Activated CD4-positive, CD25-positive, alpha-beta regulatory T cell treated with anti-CD3 and anti-CD28 coated beads, Interleukin-2, amount 50 U/mL, for 16 hours (primary cell): ENCODE measurements at places on chromosomes 13 and 19.
A peak's percentile ranks its signal among the peaks of the same experiment; 100 is the strongest.

- DNase-seq = no peak
These were observed 12.0 kb upstream of the ZNF274 start for GRCh38 chr19:58170860-58171259.

DNA sequence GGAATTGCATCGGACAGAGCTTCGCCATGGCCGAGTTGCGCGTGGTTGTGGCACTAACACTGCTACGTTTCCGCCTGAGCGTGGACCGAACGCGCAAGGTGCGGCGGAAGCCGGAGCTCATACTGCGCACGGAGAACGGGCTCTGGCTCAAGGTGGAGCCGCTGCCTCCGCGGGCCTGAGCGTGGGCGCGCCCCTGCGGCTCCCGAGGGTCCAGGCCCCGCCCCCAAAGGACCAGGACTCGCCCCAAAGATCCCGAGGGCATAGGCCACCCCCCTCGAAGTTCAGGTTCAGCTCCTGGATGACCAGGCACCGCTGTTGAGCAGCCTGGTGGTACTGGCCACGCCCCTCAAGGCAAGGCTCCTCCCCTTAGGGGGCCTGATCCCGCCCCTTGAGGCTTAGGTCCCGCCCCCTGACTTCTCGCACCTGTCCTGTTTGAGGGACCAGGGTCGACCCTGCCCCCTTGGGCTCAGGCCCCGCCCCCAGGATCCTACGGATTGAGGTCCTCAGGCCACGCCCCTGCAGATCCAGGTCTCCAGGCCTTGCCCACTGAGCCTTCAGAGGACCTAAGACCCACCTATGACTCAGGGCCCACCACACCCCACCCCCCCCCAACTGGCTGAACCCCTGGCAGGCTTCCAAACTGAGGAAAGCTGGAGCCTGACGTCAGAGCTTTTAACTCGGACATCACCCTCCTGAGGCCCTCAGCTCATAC is 43.1 kb downstream of the CYP4F22 start:
- peak; percentile 21 for DNase-seq

GRCh38 chr13:28717170-28717569 is 1.6 kb downstream of the SLC46A3 start:
- DNase-seq = no peak

DNA sequence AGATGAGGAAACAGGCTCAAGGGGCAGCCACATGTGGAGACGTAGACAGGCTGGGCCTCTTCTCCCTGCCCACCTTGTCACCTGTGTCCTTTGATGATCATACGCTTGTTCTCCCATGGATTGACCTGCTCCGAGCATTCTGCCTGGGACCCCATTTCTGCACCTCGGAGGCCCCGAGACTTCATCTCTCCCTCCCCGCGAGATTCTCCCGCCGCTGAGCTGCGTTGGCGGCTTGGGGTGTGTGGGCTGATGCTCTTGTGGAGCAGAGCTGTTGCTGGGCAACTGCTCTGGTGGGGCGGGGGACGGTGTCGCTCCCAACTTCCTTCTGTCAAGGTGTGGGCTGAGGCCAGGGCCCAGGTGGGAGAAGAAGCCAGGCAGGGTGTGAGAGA is 22.1 kb downstream of the MAST3 start:
- DNase-seq = no peak

DNA sequence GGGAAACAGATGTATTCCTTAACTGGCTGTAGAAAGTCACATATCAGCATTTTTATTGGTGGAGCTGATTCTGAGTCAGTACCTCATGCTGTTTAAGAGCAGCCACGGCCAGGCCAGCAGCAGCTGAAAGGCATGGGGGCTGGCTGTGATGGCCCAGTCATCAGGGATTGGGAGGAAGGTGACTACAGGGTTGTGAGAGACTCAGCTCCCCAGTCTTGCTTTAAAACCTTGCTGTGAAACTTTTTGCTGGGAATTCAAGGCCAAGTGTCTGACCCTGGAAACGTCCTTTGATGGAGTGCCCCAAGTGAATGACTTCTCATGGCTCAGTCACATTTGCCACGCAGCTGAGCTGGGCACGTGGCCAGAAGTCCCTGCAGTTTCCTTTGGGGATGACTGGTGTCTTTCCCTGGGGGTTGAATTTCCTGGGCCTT is 39.1 kb upstream of the RNF113B start:
- no peak for DNase-seq

DNA sequence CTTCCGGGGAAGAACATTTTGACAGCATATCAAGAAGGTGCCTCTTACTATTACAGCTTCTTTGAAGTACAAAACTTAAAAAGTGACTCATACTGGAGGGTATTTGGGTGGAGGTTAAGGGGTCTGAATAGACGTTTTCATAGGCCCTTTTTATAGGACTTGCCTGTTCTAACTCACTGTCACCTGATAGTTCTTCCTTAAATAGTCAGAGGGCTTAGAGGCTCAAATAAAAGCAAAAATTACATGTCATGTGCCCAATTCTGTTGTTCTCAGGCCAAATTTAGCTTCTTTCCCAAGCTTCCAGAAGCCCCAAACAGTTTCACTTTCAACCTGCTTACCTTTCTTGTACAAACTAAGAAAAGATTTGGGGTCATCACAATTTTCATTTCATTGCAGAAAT is 16.1 kb upstream of the SLC46A3 start:
- no peak for DNase-seq

GRCh38 chr19:6279620-6279930 is 200 bp downstream of the MLLT1 start:
- DNase-seq = no peak

DNA sequence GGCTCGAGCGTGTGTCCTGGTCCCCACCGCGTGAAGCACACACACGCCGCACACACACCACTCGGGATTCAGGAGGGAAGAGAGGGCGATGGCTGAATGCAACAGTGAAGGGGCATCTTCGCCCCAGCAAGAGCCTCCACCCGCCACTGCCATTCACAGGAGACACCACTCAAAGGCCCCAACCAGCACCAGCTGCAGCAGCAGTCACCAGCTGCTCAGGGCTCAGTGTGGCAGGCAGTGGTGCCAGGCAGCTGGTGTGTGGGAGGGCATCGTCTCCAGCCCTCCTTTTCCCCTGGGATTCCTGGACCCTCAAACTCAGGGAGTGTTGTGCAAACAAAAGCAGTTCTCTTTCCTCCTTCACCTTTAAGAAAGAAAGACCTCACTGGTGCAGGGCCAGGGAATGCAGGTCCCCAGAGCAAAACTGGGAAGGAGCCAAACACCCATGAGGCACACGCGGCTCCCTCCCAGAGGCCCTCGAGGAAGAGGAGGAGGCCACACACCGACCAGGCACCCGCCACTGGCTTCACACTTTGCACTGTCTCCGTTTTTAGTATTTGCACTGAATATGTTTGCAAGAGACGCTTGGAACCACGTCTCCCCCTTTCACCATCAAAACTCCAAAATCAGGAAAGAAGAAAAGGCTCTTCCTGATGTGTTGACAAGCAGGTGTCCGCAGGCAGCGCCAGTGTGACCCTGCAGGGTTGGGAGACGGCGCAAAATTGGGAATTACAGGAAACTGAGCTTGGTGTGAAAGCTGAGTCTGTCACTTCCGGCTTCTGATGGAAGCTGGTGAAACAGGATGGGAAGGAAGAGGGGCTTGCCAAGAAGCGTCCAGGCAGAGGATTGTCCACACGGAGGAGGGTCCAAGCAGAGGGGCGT is 26.4 kb upstream of the F7 start:
- no peak for DNase-seq

GRCh38 chr19:46722421-46723022 is 5.6 kb upstream of the PRKD2 start:
- no peak for DNase-seq

DNA sequence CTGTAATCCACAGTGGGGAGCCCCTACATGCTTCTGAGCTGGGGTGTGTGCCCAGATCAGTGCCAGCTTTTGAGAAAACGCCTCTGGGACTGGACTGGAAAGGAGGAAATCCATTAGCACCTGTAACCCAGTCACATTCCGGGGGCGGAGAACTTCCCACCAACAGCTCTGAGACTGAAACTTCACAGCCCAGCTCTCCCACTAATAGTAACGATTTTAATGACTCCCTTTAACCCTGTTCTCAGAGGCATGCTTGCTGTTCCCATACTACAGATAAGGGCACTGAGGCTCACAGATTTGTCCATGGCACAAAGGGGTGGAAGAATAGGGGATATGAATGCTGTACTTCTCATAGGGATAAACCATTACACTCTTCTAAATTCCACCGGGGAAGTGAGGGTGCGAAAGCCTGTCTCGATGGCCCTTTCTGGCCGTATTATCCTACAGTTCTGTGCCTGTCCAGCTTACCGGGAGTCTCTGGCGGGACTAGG is 851 bp downstream of the FBXO46 start:
- no peak for DNase-seq

- no peak for DNase-seq
These were observed 41.7 kb downstream of the UNC13A start for GRCh38 chr19:17646441-17646840.

GRCh38 chr19:29867984-29868383 is 56.2 kb downstream of the CCNE1 start:
- DNase-seq = no peak

GRCh38 chr13:52009946-52010345 is 1.3 kb downstream of the ATP7B start:
- DNase-seq = no peak

- no peak for DNase-seq
These were observed 187.3 kb downstream of the ZNF536 start for GRCh38 chr19:30559446-30559845.

DNA sequence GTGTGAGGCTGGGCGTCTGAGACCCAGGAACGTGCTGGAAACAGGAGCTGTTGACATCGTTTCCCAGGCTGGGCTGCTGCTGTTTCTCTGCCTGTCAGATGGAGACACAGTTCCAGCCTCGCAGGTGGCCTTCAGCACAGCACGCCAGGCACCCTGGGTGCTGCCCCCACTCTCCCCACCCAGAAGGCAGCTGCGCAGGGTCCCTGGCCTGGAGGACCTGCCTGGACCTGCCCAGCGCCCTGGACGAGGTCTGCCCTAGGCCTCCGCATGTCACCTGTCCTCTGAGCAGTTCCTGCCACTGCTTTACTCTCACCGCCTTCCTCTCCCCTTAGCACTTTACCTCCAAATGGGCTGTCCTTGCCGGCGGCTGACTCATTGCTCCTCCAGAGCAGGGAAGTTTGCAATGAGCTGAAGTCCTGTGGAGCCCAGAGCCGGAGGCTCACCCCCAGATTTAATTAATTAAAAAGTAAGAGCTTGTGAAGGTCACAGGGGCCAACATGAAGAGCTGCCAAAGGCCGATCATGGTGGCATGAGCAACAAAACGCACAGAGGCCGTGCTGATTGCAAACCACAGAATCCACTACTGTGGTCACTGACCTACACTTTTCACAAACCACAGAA is 32.2 kb downstream of the C13orf46 start:
- DNase-seq = no peak

- DNase-seq = no peak
These were observed 169.3 kb downstream of the DCT start for GRCh38 chr13:94309997-94310855.

GRCh38 chr19:39046037-39046821 is 13.9 kb upstream of the FBXO27 start:
- DNase-seq = no peak

DNA sequence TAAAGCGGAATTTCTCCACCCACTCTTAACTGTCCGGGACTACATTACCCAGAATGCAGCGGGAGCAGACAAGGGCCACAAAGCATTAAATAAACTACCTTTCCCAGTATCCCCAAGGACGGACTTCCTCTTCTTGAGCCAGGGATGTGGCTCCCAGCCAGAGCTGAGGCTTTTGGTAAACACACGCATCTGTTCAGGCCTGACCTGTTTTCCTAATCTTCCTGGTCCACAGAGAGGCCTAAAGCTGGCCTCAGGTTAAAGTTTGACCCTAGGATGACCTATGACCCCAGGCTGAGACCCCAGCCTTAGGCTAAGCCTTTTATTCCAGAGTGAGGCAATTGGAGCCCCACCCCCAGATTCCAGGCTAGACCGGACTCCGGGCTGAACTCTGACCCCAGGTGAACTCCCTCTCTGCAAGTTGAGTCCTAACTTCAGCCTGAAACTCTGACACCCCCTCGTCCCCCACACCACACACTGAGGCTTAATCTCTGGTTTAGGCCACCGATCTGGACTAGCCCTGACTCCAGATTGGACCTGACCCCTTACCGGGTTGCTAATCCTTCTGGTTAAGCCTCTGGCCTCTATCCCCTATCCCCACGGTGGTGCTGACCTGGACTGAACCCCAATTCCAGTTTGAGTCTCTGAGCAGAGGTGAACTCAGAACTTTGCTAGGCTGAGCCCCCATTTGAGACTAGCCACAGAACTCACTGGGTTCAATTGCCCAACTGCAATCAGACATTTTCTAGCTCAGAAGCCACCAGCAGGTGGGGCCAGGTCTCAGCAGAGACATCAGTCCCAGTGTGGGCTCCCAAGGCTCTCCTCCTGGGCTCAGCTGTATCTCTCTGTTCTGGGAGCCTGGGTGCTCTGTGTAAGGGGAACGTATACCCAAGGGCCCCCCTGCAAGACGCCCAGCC is 750 bp upstream of the GPR108 start:
- peak; percentile 55 for DNase-seq

DNA sequence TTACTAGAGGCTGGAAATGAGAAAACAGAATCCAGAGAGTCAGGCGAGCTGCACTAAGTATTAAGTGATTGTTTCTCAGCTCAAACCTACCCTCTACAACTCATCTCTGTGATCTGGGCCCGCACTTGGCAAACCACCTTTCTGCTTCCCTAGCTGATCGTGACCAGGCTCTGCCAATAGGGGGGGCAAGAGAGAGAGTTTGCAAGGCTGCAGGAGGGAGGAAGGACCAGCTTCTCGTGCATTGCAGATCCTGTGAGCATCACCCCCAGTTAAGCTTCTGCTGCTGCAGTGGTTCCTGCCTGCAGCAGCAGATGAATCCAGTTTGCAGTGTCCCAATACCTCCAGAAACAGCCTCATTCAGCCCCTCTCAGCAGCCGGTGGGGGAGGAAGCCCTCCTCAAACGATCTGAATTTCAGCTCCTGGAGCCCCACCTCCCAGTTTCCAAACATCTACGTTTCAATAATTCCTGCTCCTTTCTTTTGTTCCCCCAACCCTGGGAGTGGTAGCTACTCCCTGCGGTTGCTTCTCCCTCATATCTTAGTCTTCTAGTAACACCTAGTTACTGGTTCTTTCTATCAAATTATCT is 20.0 kb downstream of the XRCC1 start:
- DNase-seq = peak; percentile 67

GRCh38 chr13:101262306-101262705 is 154.0 kb downstream of the NALCN start:
- no peak for DNase-seq

- DNase-seq = no peak
These were observed 17.7 kb upstream of the CRTC1 start for GRCh38 chr19:18665771-18666202.

DNA sequence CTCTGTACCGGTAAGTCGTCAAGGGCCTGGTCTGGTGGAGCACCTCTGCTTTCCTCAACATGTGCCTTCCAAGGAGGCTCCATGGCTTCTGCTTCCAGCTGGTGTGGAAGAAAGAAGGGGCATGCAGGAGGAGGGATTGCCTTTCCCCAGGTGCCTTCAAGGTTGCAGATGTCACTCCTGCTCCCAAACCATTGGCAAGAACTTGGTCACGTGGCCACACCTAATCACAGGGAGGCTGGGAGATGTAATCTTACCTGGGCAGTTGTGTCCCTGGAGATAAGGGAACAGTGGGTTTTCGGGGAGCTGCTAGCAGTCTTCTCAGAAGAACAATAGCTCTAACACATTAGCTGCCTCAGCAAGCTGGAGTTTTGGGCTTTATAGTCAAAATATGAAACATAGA is 9.7 kb upstream of the GPR18 start:
- DNase-seq = no peak

- no peak for DNase-seq
These were observed 46.5 kb downstream of the UTP14C start for GRCh38 chr13:52070929-52071523.

GRCh38 chr13:71290963-71291841 is 575.8 kb downstream of the DACH1 start:
- no peak for DNase-seq

- no peak for DNase-seq
These were observed 103.5 kb downstream of the POSTN start for GRCh38 chr13:37495046-37495445.
